ENCODE measurements at places on chromosomes 11 and 22.

- DNase-seq, result no peak
These were observed 492.1 kb downstream of the SOX6 start for GRCh38 chr11:15864026-15864805.

GRCh38 chr11:93958991-93959390 lies 62.2 kb upstream of the HEPHL1 start:
- DNase-seq, result no peak

DNA sequence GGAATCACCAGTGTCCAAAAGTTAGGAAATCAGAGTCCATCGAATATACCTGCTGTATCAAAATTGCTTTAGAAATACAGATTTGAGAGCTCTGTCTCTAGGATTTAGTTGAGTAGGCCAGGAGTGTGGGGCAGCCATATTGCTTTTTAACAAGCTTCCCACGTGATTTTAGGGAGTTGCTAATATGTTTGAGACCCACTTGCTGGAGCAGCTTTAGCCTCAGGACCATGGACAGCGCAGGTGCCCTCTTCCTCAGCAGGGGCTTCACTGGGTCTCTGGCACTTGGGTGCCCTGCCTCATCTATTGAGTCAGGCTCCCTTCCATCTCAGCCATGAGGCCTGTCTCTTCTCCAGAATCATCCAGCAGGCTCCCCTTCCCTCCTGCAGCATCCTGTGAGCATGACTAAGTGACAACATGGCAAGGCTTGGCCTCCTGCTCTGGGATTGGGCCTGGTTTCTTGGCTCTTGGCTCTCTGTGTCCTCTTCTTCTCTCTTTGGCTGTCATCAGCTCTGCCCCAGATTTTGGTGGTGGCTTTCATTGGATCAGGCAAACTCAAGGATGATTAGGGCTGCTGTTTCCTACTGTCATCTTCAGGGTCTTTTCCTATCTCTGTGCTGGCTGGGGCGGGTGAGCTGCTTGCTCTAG lies 70.0 kb downstream of the SGSM1 start:
- no peak for DNase-seq

DNA sequence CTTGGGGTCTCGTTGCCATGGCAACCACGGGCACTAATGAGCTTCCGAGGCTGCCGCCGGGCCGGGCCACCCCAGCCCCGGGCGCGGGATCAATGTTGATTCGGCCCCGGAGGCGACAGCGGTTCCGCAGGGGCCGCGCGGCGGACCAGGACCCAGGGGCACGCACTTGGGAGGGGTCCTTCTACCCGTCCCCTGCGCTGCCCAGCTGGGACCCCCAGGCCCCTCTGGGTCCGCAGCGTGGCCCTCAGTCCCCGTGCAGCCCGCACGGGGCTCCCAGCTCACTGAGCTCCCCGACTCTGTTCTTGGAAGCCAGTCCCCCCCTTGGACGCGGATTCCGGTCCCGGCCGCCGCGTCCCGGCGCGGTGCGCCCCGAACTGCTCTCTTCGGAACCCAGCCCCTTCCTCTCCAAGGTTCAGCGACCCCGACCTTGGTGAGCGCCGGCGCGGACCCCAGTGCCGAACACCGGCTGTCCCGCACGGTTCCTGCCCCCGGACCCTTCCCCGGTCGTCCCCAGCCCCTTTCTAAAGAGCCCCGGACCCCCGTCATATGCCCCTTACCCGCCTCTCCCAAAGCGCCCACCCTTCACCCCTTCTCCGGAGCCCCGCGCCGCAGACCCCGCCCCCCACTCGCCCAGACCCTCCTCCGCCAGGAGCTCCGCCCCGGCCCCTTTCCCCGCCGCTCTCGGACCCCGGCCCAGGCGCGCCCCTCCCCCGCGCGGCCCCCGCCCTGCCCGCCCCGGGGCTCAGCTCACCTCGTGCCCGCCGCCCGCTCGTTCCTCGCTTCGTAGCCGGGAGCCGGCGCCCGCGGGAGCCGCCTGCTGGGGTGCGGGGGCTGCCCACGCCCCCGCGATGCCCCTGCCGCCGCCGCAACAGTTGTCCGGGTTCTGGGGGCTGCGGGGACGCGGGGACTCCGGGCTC lies 18.3 kb upstream of the SHISAL1 start:
- DNase-seq, result no peak

- DNase-seq, result no peak
These were observed 450 bp downstream of the ZBTB44 start for GRCh38 chr11:130314184-130314749.

Data from amniotic stem cell (primary cell).